Skeletal muscle cell (primary cell): ENCODE measurements at places on chromosomes 12 and 14.

GRCh38 chr12:97306147-97306546, 156.5 kb upstream of the RMST start:
- no peak for DNase-seq

DNA sequence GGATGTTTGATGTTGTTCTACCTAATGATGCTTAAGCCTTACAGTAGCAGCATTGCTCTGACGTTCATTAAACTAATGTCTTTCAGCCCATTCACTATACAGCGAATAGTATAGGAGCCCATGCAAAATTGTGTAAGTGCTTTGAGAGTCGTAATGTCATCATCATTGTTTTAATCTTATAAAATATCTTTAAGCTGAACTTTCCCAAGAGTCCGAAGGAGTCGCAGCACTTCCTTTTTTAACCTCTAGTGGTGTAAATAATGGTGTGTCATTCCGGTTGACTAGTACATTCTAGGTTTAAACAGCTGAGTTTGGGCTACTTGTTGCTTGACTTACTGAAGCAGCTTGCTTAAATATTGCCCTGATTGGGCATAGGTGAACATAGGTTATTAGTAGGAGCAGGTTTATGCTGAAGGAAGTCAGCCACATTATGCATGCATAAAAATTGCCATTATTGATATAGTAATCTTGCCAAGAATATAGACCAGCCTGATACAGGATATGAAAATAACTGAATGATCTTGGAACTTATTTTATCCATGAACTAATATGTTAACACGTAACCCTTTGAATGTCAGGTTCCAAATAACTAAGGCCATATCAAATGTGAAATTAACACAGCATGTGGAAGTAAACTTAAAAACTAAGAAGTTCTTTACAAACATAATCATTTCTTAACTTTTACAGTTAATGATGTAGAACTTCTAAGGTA, 2.6 kb downstream of the WNK1 start:
- DNase-seq, result no peak

DNA sequence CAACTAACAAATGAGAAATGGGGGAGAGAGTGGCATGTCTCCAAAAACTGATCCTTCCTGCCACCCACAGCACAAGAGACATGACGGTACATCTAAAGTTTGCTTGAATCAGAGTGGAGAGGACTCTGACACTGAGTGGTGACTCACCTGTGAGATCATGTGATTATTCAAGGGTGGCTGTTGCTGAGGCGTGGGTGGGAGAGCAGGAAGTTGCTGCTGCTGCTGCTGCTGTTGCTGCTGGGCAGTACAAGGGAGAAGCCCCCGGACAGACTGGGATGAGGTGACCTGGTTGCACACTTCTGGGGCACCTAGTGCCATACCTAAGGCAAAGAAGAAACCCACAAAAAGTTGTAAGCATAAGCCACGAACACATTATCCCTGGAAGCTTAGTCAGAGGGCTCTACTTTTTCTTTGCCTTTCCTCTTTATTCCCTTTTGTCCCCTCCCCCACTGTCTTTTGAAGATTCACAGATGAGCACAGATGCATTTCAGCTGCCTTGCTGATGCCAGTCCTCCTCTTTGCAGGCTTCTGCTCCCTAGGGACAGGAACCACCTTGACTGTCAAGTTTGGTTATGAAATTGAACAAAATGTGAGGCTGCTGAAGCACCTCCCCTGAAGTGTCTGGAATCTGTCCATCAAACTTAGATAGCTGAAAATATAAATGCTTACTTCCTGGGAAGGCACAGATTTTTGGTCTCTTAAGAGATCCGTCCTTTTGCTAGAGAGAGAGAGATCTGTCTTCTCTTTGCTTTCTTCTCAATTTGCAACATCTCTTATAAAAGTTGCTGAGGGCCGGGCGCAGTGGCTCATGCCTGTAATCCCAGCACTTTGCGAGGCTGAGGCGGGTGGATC, 29.4 kb upstream of the STAC3 start:
- DNase-seq, result peak; percentile 95

GRCh38 chr12:115382681-115383080, 698.7 kb upstream of the TBX3 start:
- DNase-seq, result no peak

DNA sequence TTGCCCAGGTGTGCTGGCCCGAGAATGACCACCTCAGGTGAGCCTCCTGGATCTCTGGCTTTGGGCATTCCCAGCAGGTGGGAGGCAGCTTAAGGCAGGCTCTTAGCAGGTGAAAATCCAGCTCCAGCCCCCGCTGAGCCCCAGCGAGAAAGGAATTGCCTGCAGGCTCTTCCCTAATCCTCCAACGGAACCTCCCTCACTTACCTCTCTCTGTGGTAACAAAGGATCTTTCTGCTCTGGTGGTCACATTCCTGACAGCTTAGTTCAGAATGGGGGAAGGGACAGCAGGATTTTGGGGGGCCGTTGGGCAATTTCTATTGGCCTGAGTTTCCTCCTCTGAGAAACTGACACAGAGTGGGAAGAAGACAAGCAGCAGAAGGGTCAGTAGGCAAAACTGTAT, 116.0 kb upstream of the LHX5 start:
- no peak for DNase-seq

DNA sequence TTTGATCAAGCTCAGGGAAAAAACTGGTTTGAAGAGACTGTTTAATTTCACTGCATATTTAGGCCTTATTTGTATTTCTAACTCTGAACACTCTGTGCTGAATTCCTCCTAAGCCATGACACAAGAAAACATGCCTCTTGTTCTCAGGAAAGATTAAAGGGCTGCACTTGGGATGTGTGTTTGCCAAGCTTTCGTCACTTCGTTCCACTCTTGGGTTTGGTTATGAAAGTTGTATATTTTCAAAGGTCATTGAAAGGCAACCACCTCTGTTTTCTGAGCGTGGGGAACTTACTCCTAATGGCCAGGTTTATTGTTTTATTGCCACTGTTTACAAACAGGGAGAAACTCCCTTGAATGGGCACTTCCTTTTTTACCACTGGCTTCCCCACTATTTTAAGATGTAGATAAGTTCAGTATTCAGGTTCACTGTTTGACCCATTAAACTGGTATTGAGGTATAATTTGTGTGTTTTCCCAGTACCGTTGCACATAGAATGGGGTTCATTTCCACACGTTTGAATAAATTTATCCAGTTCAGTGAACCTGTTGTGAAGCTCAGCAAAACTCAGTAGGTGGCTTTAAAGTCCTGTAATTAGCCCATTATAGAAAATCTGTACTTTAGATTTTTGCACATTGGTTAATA, 65.3 kb downstream of the NKX2-1 start:
- no peak for DNase-seq

DNA sequence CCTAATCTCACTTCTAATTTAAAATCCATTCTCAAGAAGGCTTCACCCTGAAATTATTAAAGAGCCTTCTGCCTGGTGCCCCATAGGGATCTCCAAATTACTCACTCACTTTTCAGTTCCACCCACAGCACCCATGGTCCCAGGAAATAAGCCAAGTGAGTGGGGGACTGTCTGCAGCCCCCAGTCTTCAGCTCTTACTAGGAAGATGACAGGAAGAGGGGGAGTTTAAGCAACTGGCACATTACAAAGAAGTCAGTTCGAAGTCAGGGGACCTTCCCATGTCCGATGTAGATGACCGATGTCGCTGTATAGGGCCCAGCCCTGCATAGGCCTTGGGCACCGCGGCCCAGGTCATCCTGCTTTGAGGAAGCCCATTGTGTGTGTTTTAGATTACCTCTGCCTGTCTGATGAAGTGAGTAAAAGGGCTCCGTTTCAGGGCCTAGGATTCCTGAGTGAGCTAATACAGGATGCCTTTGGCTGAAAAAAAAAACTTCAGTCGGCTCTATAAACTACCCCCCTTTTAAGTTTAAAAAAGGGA, 1.9 kb downstream of the ACTN1 start:
- DNase-seq, result no peak

GRCh38 chr12:105814283-105814682, 324.5 kb downstream of the NUAK1 start:
- DNase-seq, result peak; percentile 22

DNA sequence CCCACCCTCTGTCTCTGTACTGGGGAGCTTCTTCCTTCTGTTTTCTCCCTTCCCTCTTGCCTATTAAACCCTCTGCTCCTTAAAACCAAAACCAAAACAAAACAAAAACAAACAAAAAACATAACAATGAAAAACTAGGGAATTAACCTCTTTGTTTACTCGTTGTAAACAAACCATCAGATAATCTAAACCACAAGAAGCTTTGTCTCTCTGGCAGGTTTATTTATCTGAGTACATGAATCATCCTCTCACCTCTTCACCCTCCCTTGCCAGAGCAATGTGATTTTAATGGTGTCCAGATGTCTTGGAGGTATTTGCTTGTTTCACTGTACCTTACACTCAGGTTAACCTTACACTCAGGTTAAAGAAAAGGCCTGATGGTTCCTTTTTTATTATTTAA, 66.1 kb downstream of the DYRK2 start:
- DNase-seq, result no peak

- DNase-seq, result no peak
Observed at GRCh38 chr14:105374389-105374788, 23.9 kb upstream of the TEX22 start.

- DNase-seq, result no peak
Observed at GRCh38 chr12:131564845-131565244, 146.0 kb upstream of the SFSWAP start.

GRCh38 chr12:103688376-103689063, 101.4 kb downstream of the STAB2 start:
- DNase-seq, result no peak

GRCh38 chr12:21542403-21542802, 16.3 kb downstream of the SPX start:
- no peak for DNase-seq

- no peak for DNase-seq
Observed at GRCh38 chr12:55017416-55017925, 2.3 kb upstream of the NEUROD4 start.

DNA sequence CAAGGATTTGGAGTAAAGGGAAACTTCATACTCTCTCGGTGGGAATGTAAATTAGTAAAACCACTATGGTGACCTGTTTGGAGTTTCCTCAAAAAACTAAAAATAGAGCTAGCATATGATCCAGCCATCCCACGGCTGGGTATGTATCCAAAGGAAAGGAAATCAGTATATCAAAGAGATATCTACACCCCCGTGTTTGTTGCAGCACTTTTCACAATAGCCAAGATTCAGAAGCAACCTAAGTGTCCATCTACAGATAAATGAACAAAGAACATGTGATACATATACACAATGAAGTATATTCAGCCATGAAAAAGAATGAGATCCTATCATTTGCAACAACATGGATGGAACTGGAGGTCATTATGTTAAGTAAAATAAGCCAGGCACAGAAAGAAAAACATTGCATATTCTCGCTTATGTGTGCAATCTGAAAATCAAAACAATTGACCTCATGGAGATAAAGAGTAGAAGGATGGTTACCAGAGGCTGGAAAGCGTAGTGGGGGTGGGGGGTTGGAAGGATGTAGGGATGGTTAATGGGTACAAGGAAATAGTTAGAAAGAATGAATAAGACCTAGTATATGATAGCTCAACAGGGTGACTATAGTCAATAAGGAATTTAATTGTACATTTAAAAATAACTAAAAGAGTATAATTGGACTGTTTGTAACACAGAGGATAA, 468.0 kb downstream of the BCAT1 start:
- DNase-seq, result no peak

DNA sequence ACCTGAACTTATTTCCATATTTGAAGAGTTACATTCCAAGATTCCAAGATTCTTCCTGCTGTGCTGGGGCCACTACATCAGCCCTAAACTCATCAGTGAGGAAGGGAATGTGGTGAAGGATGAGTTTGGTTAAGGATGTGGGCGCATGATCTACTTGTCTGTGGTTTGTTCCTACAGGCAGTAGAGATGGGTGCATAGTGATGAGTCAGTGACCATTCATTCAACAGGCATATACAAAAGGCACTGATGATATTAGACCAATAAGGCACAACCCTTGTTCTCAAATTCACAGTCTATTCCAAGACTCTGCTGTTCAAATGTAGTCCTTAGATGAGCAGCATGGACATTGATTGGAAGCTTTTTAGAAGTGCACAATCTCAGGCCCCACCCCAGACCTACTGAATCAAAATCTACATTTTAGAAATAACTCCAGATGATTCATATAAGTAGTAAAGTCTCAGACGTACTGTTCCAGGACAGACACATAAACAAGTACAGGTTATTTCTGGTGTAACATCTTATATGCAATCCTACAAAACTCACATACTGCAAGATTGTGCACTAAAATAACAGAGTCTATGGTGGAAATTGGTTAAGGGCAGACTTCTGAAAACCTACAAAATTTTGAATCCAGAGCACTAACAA, 47.7 kb upstream of the MAP3K9 start:
- DNase-seq, result peak; percentile 85

GRCh38 chr14:90721619-90722305, 94.5 kb downstream of the TTC7B start:
- peak; percentile 19 for DNase-seq

DNA sequence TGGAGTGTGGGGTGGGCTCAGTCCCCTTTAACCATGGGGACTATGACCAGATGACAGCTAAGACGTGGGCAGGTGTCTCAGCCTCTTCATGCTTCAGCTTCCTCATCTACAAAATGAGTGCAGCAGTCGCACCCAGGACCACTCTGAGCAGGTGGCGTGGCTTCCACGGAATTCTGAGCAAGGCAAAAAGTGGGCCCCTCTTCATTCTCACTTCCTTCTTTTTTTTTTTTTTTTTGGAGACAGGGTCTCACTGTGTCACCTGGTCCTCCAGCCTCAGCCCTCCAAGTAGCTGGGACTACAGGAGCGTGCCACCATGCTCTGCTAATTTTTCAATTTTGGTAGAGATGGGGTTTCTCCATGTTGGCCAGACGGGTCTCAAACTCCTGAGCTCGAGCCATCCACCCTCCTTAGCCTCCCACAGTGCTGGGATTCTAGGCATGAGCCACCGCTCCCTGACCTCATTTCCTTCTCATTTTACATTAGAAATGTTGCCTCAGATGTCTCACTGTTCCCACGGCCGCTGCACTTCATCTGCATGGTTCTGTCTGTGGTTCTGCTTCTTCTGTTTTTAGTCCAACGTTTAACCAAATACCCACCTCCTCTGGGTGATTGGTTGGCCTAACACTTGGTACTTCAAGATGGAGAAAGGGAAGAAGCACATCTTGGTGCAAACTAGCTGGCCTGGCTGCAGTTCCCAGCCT, 41.3 kb upstream of the BCL7A start:
- DNase-seq, result no peak

GRCh38 chr12:132557291-132558015, 52.9 kb downstream of the LRCOL1 start:
- no peak for DNase-seq

GRCh38 chr14:99063620-99064225, 208.3 kb downstream of the BCL11B start:
- DNase-seq, result no peak

GRCh38 chr12:122245553-122245952, 19.7 kb upstream of the DIABLO start:
- DNase-seq, result no peak

- DNase-seq, result no peak
Observed at GRCh38 chr14:66645716-66646115, 137.8 kb downstream of the GPHN start.

- DNase-seq, result no peak
Observed at GRCh38 chr14:44166611-44167010, 340.5 kb downstream of the FSCB start.

GRCh38 chr14:66365388-66365787, 120.8 kb upstream of the CCDC196 start:
- DNase-seq, result no peak

GRCh38 chr14:89244720-89245119, 172.3 kb downstream of the FOXN3 start:
- no peak for DNase-seq

- no peak for DNase-seq
Observed at GRCh38 chr14:33709283-33709682, 241.6 kb downstream of the EGLN3 start.
